ENCODE measurements at places on chromosomes 6 and 20. TPM values are rescaled to one million over a fixed set of nuclear protein-coding genes. Genes with fewer than 3 reads are reported as not detected.

Gene TRMT6
- 8.3 TPM for total RNA-seq

DNA sequence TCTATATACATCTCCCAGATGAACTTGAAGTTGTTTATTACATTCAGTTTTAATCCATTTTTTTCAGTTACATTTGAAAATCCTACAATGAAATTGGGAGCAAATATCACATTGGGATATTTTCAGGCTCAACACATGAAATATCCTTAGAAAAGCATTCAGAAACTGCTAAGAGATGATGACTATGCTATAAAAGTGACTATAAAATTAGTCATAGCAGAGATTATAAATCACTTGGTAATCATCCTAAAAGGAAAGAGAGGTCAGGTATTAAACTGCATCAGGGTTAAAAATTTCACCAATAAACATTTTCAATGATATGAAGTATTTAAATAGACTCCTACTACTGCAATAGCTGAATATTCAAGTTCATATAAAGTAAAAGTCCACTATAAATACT lies 987.7 kb downstream of the GRIK2 start:
- no peaks in the 10 kb centered on the region for H3K27me3 ChIP-seq
- DNase-seq, result no peak
- H3K36me3 ChIP-seq, result no peaks in the 10 kb centered on the region
- no peak overlapping the region for H3K4me3 ChIP-seq
- no peaks in the 10 kb centered on the region for H3K4me1 ChIP-seq

- DNase-seq, result no peak
- no peaks in the 10 kb centered on the region for H3K27me3 ChIP-seq
- H3K4me3 ChIP-seq, result no peak overlapping the region
- no peaks in the 10 kb centered on the region for H3K4me1 ChIP-seq
- H3K27ac ChIP-seq, result no peak overlapping the region
Measured at GRCh38 chr6:113112086-113112485, 745.1 kb upstream of the MARCKS start.

DNA sequence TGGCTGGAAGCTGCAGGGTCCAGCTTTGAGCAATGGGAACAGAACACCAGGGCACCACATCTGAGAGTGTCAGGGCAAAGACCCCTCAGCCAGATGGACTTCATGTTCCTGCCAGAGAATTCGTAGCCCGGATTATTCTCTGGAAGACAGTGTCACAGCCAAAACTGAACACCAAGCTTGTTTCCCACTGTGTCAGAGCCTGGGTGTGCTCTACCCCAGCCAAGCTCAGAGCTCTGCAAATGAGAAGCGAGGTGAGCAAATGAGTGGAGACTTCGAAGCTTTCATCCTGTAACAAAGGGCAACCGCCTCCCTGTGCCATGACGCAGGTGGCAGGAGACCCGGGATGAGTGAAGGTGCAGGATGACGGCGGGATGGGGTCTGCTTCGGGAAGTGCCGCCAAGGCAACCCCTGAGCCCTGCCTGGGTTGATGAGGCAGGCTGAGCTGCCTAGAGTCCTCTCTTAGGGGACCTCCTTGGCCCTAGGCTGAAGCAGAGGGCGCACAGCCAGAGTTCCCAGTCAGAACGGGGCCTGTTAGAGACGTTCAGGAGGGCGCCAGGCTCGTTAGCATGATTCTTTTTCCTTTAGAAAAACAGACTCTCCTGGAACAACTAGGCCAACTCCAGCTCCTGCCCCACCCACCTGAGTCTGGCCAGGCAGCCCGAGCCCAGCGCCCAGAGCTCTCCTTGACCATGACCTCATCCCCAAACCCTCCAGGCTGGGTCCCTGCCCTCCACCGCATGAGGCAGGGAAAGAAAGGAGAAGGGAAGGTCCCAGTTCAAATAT lies 187.7 kb downstream of the SOD2 start:
- no peaks in the 10 kb centered on the region for H3K27me3 ChIP-seq
- no peak for DNase-seq
- no peak overlapping the region for H3K27ac ChIP-seq
- no peaks in the 10 kb centered on the region for H3K36me3 ChIP-seq
- H3K4me3 ChIP-seq, result no peak overlapping the region

DNA sequence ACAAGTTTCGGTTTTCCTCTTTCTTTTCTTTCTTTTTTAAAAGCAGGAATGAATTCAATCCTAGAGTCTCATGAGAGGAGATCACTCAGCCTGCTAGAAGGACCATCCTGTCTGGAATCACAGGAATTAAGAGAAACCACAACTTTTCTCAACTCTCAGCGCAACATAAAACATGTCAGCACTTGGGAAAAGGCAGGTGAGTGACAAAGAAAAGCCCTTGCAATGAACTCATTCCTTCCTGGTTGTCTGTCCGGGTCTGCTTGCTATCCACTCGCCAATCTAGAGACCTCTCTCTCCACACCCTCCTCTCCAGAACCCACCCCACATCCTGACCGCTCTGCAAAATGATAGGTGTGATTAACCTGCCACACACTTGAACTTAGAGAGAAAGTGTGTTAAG lies 253.8 kb downstream of the LY86 start:
- no peak for DNase-seq
- no peaks in the 10 kb centered on the region for H3K4me1 ChIP-seq
- H3K4me3 ChIP-seq, result no peak overlapping the region
- H3K27me3 ChIP-seq, result no peaks in the 10 kb centered on the region

DNA sequence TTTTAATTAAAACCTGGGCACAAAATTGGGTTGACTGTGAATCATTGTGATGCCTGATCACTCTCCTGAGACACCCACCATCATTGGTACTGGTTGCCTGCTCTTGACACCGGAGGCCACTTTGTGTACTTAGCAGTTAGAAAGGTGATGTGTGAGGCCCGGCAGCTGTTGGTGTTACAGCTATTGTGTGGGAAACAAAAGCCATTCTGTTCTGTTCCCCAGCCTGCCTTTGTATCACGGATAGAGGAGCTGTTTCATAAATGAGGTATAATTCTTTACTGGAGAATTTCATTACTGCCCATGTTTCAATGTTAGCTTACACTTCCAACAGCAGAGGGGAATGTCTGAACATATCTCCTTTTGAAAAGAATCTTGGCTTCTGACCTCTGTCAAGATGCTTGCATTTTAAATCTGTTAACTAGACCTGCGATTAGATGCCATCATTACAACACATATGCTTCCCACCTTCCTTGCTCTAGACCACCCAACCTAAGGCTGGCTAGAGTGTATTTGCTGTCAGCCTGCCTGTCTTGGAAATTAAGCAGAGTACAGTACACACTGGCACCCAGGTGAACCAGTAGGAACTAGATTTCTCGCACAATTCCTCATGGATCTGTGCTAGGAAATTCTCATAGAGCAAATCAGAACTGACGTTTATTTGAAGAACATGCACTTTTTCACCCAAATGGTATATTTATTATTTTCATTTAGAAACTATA lies 142.4 kb upstream of the INSM1 start:
- no peaks in the 10 kb centered on the region for H3K27me3 ChIP-seq
- DNase-seq, result no peak
- H3K27ac ChIP-seq, result no peak overlapping the region
- H3K4me3 ChIP-seq, result no peak overlapping the region
- no peaks in the 10 kb centered on the region for H3K4me1 ChIP-seq
- H3K36me3 ChIP-seq, result no peaks in the 10 kb centered on the region

Gene CLPSL1
- total RNA-seq, result not detected

Gene CENPW
- total RNA-seq, result not detected

- DNase-seq, result no peak
- H3K27ac ChIP-seq, result no peak overlapping the region
- H3K4me1 ChIP-seq, result no peaks in the 10 kb centered on the region
- no peaks in the 10 kb centered on the region for H3K27me3 ChIP-seq
- H3K4me3 ChIP-seq, result no peak overlapping the region
- no peaks in the 10 kb centered on the region for H3K36me3 ChIP-seq
Measured at GRCh38 chr6:57298741-57299140, 18.7 kb upstream of the PRIM2 start.

Gene GTSF1L
- 7.2 TPM for total RNA-seq

Gene UBD
- 11.3 TPM for total RNA-seq

DNA sequence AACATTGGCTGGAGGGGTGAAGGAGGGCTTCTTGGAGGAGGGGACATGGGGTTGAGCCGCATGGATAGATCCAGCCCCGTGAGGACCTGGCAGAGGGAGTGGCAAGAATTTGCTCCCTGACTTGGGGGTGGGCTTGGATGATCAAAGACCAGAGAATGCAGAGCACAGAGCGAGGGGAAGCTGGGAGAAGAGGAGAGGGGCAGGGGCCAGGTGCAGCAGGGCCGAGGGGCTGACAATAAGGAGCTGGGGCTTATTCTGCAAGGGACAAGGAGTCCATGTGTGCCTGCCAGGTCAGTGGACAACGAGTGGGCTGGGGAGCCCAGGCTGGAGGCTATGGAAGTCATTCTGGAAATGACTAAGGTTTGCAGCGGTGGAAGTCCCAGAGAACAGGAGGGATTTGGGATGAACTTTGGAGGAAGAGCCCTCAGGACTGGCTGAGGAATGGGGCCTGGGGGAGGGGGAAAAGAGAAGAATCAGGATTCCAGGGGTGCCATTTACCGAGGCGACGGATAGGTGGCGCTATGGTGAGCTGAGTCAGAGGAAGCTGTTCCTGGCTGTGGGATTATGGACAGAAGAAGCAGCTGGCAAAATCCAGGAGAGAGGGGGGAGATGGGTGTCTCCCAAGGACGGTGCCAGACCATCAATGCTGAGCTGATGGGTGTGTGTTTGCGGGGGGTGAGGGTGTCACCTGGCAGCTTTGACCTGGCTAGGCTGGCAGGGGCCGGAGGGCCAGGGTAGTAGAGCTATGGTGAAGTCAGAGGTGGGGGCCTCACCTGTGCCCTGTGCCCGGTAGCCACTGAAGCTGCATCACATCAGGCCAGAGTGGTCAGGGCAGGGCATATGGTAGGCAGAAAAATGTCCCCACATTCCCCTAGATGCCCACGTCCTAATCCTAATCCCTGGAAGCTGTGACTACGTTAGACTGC lies 7.8 kb downstream of the KCNG1 start:
- no peak overlapping the region for H3K27ac ChIP-seq
- H3K36me3 ChIP-seq, result no peaks in the 10 kb centered on the region
- H3K4me1 ChIP-seq, result no peaks in the 10 kb centered on the region
- no peaks in the 10 kb centered on the region for H3K27me3 ChIP-seq
- peak; percentile 38 for DNase-seq

GRCh38 chr6:90319979-90320685 lies 23.5 kb upstream of the BACH2 start:
- H3K27ac ChIP-seq, result no peak overlapping the region
- no peaks in the 10 kb centered on the region for H3K36me3 ChIP-seq
- H3K27me3 ChIP-seq, result no peaks in the 10 kb centered on the region
- no peak overlapping the region for H3K4me3 ChIP-seq

Gene MTFR2
- total RNA-seq, result 1.1 TPM

DNA sequence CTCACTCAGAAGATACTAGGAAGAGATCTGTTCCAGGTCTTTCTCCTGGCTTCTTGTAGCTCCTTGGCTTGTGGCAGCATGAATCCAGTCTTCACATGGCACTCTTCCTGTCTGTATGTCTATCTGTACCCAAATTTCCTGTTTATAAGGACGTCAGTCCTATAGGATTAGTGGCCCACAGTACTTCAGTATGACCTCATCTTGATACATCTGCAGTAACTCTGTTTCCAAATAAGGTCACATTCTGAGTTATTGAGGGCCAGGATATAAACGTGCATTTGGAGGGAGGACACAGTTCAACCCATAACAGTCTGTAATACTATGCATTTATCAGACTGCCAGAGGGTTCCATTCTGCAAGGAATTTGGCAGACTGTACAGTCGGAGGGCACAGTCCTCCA lies 57.6 kb upstream of the DYNLRB1 start:
- H3K36me3 ChIP-seq, result no peaks in the 10 kb centered on the region
- H3K27ac ChIP-seq, result no peak overlapping the region
- no peaks in the 10 kb centered on the region for H3K27me3 ChIP-seq
- DNase-seq, result no peak
- H3K4me1 ChIP-seq, result no peaks in the 10 kb centered on the region

Gene DLL1
- 40.4 TPM for total RNA-seq

Gene BNIP5
- total RNA-seq, result 0.34 TPM

GRCh38 chr20:39310363-39310995 lies 348.3 kb downstream of the DHX35 start:
- no peaks in the 10 kb centered on the region for H3K36me3 ChIP-seq
- no peak overlapping the region for H3K27ac ChIP-seq
- no peaks in the 10 kb centered on the region for H3K27me3 ChIP-seq
- no peaks in the 10 kb centered on the region for H3K4me1 ChIP-seq
- H3K4me3 ChIP-seq, result no peak overlapping the region
- DNase-seq, result no peak

Gene IL20RA
- total RNA-seq, result 19.9 TPM

DNA sequence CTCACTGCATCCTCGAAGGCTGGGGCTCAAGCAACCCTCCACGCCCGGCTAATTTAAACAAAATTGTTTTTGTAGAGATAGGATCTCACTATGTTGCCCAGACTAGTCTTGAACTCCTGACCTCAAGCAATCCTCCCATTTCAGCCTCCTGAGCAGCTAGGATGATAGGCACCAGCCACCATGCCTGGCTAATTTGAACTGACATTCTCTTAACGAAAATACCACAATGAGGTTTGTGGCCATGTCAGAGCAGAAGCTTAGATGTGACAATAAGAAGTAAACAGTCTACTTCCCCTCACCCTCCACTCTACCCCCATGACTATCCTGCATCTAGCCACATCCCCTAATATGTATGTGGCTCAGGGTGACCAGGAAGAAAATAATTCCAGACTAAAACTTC lies 74.8 kb upstream of the PLCB4 start:
- DNase-seq, result no peak
- H3K4me1 ChIP-seq, result no peaks in the 10 kb centered on the region
- no peak overlapping the region for H3K27ac ChIP-seq
- no peaks in the 10 kb centered on the region for H3K36me3 ChIP-seq
- H3K4me3 ChIP-seq, result no peak overlapping the region
- H3K27me3 ChIP-seq, result no peaks in the 10 kb centered on the region

DNA sequence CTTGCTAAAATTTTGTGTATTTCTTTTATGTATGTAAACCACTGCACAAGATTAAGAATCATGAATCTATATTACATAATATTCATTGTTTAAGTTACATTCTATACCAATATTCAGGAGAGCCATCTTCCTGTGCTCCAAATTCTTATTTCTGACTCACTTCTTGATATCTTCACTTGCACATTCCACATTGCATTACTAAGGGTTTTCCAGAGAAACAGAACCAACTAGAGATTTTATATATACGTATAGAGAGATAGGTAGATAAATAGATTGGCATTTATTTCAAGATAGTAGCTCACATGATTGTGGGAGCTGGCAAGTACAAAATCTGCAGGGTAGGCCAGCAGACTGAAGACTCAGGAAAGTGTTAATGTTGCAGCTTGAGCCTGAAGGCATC lies 222.2 kb upstream of the PRSS16 start:
- H3K4me1 ChIP-seq, result no peaks in the 10 kb centered on the region
- H3K27ac ChIP-seq, result no peak overlapping the region
- H3K4me3 ChIP-seq, result no peak overlapping the region

All from prostate gland (tissue), 2 donors.